ENCODE measurements at places on chromosomes 16 and 17.
A peak's percentile ranks its signal among the peaks of the same experiment; 100 is the strongest.

DNA sequence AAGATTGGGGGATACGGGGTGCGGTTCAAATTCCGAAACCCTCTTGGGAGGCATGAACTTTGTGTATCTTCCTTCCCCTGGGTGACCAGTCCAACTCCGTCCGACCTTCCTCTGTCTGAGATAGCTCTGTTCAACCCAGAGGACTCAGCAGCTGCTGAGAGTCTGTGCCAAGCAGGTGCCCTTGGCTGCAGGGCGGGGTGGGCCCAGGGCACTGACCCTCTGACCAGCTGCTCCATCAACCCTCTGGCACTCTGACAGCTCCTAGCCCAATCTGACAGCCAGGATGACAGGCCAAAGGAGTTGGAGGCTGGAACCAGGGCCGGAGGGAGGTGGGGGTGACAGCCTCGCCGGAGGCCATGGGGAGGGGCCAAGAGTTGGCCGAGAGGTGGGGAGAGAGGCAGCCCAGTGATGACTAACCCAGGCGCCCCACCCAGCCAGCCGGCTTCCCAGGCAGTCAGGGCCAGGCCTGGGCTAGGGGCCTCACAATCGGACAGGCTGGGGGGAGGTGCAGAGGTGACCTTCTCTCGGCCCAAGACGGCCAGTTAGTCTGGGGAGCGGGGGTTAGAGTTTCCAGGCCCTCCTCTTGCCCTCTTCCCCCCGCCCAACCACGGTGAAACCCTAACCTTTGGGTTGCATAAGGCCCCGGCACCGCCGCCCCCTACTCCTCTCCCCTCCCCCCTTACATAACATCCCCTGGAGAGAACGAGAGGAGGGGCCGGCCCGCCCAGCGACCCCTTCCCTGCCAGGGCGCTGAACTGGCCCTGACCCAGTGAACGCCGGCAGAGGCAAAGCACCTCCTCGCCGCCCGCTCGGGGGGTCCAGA is 5.0 kb upstream of the TLCD2 start:
- DNase-seq = no peak

DNA sequence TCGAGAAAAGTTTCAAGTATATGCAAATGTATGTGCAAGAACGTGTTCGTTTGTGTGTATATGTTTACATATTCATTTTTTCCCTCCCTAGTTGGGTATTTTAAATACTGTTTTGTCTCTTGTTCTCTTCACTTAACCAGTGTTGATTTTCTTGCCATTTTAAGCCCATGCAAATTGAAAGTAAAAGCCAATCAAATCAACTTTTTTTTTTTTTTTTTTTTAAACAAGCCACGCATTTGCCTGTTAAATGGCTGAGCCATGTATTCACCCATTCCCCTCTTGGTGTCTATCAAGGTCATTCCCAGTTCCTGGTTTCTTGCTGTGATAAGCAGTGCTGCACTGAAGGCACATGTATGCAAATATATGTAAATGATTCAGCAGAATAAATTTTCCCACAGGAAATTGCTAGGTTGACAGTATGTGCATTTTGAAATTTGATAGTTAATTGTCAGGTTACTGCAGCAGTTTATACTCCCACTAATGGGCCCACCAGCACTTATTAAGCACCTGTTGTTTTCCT is 12.2 kb downstream of the ABCC1 start:
- no peak for DNase-seq

DNA sequence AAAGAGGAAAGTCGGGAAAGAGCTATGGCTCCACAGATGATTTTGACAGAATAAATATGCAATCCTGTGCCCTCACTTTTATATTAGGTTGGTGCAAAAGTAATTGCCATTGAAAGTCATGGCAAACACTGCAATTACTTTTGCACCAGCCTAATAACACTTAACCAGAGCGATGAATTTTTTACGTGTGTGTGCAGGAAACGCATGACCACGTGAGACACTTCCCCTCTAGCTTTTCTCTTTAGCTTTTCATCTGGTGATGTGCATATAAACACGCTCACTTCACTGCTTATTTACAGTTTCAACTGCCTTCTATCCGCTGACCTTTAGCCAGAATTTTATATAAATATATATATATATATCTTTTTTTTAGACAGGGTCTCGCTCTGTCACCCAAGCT is 216.3 kb upstream of the PSMD7 start:
- DNase-seq = no peak

DNA sequence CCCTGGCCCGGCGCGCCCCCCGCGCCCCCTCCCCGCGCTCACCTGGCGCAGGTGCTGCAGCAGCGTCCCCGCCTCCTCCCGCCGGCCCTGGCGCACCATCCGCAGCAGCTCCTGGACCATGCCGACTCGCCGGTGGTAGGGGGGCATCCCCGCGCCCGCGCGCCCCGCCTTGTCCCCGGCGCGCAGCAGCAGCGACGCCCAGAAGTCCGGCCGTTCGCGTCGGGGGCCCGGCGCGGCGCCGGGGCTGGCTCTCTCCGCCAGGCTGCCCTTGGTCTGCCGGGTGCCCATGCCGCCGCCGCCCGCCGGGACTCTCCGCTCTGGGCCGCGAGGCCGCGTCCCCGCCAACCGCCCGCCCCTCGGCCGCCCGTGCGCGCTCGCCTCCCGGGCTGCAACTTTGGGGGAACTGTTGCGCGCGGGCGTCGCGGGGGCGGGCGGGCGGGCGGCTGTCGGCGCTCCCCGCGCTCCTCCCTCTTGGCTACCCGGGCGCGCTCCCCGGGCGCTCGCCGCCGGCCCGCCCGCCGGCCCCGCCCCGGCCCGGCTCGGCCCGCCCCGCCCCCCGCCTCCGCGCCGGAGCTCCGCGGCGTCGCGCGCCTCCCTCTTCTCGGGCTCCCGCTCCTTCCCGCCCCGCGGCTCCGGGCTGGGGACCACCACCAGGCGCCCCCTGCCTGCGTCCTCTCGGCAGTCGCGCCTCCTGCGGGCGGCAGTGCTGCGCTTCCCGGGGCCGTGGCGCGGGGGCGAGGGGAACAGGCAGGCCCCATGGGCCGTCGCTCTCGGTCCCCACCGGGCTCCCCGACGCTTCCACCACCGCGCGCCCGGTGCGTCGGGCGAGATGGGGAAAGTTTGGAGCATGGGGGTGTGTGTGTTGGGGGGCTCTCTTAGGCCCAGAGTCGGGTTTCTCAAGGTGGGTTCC is at the start of gene LRRC75A:
Gene LRRC75A, minus strand, starts transcription at position 491 of the 910 bp plus-strand sequence. Its CDS starts 203 bp downstream, at position 288.
- peak; percentile 19 for DNase-seq

GRCh38 chr16:5619304-5619703 is 521.7 kb upstream of the EEF2KMT start:
- no peak for DNase-seq

DNA sequence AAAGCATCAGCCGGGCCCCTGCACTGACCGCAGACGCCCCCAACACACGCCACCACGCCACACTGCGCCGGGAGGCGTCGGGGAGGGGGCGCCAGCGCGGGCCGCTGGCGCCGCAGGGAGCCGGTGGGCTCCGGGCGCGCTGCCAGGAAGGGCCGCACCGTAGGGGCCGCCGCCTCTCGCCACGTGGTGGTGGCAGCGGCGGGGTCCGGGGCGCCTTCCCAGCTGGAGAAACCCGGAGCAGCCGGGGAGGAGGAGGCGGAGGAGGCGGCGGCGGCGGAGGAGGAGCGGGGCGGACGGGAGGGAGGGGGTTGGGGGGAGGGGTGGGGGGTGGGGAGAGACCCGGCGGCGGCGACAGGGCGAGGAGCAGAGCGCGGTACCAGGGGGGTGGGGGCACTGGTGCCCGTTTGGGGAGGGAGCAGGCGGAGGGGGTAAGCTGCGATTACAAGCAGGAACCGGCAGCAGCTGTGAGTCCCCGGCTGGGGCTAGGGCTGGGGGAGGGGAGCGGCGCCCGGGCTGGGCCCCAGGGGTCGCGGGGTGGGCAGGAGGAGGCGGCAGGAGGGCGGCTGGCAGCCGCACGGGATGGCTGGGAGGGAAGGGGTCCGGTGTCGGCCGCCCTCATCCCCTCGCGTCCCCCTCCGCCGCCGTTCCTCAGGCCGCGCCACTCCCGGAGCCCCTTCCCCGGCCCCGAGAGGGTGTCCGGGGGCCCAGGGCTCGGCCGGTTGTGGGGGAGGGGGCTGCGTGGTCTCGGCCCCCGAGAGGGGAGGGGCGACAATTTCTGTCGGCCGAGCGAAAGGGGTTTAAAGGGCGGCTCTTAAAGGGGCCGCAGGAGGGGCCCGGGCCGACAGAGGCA is at the start of gene TBKBP1:
Gene TBKBP1, plus strand, starts transcription at position 431 of the 850 bp plus-strand sequence. CDS start 1,952 bp downstream, outside the sequence.
- DNase-seq = no peak

- DNase-seq = no peak
These were observed 17.7 kb upstream of the TOM1L1 start for GRCh38 chr17:54882950-54883349.

GRCh38 chr17:76789235-76789788 is 51.4 kb downstream of the MFSD11 start:
- no peak for DNase-seq

GRCh38 chr16:28091656-28092055 is 28.1 kb upstream of the GSG1L start:
- no peak for DNase-seq

- DNase-seq = no peak
These were observed 6.2 kb downstream of the KATNB1 start for GRCh38 chr16:57741660-57742191.

DNA sequence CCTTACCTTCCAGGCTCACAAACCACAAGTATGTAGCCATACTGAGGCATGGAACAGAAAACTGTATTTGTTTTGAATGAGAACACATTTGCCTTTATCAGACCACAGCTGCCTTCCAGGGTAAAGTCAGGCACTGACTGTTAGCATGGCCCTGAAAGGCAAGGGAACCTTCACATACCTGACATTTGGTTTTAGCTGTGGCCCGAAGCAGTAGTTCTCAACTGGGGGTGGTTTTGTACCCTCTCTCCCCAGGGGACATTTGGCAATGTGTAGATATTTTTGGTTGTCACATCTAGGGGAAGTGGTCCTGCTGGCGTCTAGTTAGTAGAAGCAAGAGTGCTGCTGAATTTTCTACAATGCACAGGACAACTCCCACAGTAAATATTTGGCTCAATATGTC is 9.2 kb downstream of the HERPUD1 start:
- DNase-seq = no peak

GRCh38 chr17:67518876-67519275 is 141.8 kb downstream of the PITPNC1 start:
- DNase-seq = no peak

DNA sequence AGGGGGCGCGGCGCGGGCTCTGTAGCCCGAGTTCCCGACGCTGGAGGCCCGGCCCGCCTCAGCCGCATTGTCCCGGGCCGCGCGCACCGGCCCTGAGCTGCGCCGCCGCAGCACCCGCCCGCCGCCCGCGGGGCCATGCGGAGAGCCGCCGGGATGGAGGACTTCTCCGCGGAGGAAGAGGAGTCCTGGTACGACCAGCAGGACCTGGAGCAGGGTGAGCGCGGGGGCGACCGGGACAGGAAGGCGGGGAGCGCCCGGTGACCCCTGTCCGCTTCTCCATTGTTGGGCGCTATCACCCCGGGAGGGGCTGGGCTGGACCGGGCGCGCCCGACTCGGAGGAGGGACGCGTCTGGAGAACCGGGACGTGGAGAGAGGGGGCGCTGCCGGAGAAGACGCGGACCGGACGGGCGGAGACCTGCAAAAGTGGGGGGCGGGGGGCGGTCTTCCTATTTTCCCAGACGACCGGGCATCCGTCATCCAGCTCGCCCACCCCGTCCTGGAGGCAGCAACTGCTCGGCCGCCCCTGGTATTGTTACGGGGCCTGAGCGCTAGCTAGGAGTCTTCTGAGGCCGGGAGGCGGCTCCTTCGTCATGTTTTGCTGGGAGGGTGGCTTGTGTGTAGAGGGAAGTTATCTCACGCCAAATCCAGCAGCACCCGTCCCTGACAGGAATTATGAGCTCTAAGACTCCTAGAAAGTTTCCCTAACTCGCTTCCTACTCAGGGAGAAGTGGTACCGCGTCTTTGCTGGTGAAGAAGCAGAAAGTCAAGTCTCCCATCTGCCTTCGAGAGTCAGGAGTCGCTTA is 678 bp downstream of the CDR2L start:
- DNase-seq = no peak

DNA sequence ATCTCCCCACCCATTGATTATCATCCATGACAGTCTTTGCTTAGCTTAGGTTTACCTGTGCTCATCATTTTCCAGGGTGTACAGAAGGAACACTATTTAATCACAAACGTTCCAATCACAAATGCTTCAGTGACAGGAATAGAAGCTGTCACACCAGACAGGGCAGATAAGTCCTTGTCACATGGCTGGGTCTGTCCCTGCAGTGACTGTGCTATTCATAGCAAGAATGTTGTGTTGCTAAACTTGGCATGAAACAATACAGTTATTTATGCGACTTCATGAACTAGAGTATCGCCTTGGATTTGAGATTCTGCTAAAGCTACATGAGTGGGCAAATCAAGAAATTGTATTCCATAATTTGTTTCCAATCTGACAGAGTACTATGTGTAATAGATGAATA is 108.4 kb downstream of the CDH13 start:
- no peak for DNase-seq

DNA sequence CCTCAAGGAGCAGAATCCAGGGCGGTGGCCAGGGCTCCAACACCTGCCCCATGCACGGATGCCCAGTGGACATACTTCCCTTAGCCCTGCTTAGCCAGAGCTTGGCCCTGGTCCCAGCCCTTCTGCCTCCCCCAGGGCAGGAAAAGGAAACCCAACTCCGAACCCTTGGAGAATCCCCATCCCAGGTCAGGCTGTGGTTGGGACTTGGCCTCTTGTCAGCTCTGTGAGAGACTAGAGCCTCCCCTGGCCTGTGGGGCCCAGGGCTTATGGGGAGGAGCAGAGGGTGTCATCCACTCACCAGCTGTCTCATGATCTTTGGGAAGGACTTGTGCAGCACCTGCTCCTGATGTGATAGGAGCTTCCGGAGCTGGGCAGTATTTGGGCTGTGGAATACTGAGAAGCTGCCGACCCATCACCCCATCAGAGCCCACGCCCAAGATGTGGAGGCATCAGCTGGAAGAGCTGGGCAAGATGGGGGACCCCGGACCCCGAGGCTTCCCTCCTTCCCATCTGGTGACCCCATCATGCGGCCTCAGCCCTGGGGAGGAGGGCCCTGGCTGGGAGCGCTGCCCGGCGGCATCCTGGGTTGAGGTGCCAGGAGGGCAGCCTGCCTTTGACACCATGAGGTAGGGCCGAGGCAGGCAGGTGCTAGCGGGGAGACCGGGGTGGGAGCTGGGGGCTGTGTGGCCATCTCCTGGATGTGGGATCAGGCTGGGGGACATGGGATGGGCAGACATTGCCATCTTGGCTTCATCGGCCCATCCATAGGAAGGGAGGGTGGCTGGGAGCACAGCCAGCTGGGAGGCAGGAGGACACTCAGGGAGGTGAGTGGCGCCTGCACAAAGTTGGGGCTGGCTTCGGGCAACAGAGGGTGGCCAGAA is 45.1 kb downstream of the TNFRSF13B start:
- DNase-seq = no peak

DNA sequence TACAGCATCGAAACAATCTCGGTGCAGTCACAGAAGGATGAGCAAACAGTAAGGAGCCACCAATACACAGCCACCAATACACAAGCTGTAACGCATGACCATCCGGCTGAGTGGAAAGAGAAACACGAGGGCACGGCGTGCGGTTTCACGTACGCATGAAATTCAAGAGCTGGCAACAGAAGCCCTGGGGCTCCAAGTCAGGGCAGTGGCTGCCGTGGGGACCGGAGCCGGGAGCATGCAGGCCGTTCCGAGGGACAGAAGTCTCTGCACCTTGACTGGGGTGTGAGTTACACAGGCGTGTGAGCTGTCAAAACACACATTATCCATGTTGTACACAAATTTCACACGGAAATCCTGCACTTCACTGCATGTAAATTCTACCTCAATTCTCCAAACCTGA is 50.6 kb upstream of the METRNL start:
- no peak for DNase-seq

GRCh38 chr17:80908776-80909175 is 82.9 kb upstream of the CHMP6 start:
- no peak for DNase-seq
